ENCODE measurements at places on chromosomes 12 and 14.

GRCh38 chr14:46574221-46574977 is 77.2 kb downstream of the RPL10L start:
- no peak for DNase-seq

- no peak for DNase-seq
Observed at GRCh38 chr12:93762912-93763553, 85.9 kb downstream of the CRADD start.

DNA sequence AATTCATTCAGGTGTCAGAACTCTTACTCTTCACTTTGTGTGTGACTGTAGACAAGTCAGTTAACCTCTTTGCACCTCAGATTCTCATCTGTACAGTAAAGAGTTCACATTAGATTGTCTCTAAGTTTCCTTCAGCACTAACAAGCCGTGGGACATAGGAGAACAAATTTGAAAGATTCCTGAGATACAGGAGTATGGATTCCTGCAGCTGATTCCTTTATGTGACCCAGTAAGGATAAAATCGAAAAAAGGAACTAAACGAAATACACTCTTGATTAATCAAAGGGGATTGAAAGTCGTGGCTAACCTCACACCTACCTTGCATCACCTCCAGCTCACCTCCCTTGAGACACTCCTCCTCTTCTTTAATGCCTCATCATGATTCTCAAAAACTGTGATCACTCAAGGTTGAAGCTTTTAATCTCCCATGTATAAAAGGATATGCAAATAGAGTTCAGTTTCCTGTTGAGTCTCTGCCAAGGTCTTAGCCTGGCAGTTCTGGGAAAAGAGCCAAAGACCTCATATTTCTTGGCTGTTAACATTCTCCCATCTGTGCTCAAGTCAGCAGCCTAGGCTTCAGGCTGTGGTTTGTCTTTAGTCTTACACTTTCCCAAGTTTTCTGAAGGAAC is 156.6 kb downstream of the DAD1 start:
- peak; percentile 86 for DNase-seq

GRCh38 chr12:49870501-49871262 is 27.8 kb upstream of the BCDIN3D start:
- DNase-seq = no peak

DNA sequence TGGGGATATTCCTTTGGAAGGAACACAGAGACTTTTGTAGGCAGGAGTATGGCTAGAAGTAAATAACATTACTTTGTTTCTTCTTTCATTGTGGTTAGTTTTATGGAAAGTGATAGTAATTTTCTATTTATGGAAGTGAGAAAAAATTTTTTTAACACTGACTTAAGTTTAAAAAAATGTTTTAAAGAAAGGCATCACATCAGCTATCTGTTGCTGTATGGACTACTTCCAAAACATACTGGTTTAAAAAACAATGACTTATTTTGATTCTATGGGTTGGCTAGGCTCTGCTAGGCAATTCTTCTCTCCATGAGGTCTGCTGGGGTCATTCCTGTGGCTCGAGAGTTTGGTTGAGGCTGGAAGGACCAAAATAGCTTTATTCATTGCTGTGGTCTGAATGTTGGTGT is 31.7 kb upstream of the SLC38A2 start:
- peak; percentile 78 for DNase-seq

GRCh38 chr14:22769369-22769768 is 2.9 kb downstream of the OXA1L start:
- no peak for DNase-seq

DNA sequence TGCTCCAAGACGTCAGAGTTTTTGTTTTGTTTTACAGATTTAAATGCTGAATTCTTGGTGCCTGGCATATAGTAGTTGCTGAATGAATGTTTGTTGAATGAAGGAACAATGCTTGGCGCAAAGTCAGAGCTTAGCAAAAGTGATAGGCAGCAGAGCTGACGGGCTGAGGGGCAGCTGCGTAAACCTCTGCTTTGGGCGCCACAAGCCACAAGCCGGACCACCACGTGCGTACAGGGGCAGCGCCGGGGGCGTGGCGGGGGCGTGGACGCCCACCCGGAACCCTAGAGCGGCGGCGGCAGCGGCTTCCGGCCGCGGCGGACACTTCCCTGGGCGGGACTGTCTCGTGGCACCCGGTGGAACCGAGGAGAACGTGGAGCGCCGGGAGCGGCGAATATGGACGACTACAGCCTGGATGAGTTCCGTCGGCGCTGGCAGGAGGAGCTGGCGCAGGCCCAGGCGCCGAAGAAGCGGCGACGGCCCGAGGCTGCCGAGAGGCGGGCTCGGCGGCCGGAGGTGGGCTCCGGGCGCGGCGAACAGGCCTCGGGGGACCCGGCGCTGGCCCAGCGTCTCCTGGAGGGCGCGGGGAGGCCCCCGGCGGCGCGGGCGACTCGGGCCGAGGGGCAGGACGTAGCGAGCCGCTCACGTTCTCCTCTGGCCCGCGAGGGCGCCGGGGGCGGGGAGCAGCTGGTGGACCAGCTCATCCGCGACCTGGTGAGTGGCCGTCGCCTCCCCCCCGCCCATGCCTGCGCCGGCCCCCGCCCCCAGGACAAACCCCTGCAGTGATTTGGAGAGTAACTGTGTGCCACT is at the start of gene FBXW8:
Gene FBXW8, plus strand, starts transcription at position 306 of the 807 bp plus-strand sequence. Its CDS starts 88 bp downstream, at position 394.
- DNase-seq = peak; percentile 80

GRCh38 chr12:94994312-94994711 is 9.2 kb downstream of the NDUFA12 start:
- peak; percentile 83 for DNase-seq

DNA sequence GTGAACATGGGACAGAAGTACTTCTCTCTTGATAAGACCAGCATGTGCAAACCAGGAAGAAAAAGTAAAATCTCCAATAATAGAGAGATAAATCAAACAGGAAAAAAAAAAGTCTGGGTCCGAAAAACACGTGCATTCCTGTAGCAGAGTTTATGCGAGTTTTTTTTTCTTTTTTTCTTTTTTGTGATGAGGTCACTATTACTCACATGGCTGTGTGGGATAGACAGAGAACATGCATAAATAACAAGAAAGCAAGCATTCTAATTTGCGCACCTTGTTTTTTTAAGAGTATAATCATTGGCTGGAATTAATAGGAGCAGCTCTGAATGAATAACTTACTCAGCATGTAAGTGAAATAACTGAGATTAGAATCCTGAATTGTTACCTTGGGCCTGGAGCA is 91.9 kb upstream of the CPM start:
- peak; percentile 49 for DNase-seq

- peak; percentile 11 for DNase-seq
Observed at GRCh38 chr12:97194546-97194945, 268.1 kb upstream of the RMST start.

GRCh38 chr14:85533023-85533860 is 3.3 kb downstream of the FLRT2 start:
- DNase-seq = peak; percentile 90

DNA sequence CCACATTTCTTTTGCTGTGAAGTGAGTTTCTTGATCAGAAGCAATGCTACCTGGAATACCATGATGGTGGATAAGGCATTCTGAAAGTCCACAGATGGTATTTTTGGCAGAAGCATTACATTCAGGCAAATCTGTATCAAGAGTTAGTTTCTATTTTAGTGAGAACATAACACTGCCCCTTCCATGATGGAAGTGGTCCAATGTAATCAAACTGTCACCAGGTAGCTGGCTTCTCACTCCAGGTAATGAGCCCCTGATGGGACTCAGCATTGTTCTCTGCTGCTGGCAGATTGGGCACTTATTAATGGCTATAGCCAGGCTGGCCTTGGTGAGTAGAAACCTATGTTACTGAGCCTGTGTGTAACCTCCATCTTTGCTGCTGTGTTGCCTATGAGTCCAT is 80.7 kb downstream of the KCNA5 start:
- DNase-seq = no peak

GRCh38 chr14:95527387-95528002 is 7.4 kb upstream of the GLRX5 start:
- DNase-seq = peak; percentile 79

- no peak for DNase-seq
Observed at GRCh38 chr12:122835750-122836026, 431 bp downstream of the HIP1R start.

DNA sequence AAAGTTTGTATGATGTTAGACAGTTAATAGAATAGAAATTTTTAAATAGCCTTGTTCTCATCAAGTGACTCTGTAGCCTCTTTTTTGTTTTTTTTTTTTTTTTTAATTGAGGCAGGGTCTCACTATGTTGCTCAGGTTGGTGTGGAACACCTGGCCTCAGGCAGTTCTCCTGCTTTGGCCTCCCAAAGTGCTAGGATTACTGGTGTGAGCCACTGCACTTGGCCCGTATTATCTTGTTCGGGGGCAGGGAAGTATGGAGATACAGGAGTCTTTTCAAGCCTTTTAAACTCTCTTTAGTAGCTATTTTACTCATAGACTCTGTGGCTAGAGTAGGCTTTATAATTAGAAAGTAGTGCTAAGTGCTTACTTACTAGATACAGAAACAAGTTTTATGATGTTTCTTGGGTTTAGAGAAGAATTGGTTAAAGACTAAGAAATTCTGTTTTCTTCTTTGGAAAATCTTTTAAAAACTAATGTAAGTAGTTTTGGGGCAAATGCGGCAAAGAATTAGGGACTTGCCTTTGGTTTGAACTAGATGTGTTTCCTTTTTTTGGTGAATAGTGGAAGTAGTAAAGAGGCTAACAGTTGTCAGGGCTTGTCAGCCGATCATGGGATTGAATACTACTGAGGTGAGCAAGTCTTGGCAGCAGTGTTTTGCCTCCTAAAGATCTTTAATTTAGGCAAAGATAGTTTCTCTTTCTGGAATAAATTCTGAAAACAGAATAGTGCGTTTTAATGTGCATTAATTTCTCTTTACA is 31.3 kb downstream of the FBXO34 start:
- no peak for DNase-seq

- DNase-seq = no peak
Observed at GRCh38 chr14:62031504-62031903, 269.3 kb downstream of the SNAPC1 start.

- DNase-seq = no peak
Observed at GRCh38 chr12:20018406-20018805, 349.9 kb upstream of the PDE3A start.

GRCh38 chr12:106733660-106734059 is 40.8 kb upstream of the RIC8B start:
- no peak for DNase-seq

- DNase-seq = no peak
Observed at GRCh38 chr14:94560291-94560665, 964 bp upstream of the SERPINA4 start.

DNA sequence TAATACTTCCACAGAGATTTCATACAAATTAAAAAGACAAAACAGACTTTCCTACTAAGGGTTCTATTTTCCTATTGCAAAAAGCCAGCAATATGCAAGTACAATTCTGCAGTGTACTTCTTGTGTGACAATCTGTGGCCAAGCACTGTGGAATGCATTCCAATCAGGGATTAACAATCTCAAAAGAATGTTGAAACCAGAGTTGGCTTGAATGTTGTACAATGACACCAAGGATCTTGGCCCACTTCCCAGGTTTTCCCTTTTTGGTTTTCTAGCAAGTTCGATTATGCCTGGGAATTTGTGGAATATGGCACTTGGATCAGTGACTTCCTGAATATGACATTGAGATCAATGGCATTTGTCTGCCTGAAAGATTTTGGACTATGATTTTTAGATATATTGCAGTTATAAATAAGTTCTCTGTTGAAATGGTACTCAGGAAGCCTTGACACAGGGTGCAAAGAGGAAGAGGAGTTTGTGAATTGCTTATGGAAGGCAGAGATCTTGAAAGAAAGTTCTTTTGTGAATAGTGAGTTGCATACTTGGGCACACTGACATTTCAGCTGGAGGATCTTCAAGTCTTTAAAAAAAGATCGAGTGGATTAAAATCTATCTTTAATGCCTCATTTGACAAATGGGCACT is 81.4 kb upstream of the FERMT2 start:
- DNase-seq = peak; percentile 94

DNA sequence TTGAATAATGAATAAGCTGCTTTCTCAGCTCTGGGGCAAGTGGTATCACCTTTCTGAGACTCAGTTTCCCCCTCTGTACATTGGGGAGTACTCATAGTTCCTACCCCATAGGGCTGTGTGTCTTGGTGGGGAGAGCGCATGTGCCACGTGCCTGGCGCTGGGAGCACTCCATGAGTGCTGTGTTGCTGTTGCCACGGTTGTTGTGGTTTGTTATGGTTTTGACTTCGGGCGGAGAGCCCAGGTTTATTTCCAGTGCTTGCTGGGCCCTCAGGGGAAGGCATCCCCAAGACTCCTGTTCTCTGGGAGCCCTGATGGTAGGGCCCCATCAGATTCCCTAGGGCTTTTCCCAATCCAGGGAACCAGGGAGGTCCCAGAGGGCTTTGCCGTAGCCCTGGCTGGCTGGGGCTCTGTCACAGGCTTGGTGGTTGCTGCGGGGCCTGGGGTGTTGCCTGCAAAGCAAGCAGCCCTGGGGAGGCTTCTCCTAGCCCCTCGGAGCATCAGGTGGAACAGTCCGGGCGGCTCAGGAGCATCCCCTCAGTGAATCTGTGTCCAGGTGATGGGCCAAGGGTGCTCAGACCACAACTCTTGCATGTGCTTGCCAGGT is 18.6 kb downstream of the SH2B3 start:
- DNase-seq = no peak

DNA sequence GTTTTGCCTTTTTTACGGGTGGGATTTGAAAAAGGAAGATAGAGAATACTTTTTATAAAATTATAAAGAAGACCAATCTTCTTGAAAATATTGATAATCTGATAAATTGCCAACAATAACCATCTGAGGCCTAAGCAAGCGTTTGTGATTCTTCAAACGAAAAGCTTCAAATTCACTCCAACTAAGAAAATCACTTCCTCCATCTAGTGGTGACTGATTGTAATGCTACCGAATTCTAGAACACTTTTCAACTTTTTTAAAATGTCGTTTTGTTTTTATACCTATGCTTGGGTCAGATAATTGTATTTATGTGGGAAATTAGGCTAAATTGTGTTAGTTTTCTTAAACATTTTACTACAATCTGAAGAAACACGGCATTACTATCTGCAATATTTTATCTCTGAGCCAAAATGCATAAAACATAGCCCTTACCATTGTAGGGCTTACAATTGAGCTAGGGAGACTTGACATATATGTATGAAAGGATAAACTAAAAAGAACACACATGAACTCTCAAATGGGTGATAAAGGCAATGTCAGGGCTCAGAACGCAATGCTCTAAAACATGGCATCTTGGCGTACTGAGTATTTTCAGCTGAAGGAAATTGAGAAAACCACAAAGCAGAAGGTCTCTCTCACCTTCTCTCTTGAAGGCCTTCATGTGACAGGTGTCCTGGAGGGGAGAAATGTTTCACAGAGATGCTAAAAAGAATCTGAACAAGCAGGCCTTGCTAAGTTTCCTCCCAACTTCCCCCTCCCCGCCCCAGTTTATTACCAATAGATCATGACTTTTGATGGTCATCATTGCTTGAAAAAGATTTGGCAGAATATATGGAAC is 36.8 kb upstream of the G2E3 start:
- DNase-seq = peak; percentile 37

GRCh38 chr12:92035477-92035876 is 110.2 kb downstream of the BTG1 start:
- DNase-seq = no peak
